Esophagus muscularis mucosa (tissue), 4 donors: ENCODE measurements at places on chromosomes 11 and 22. TPM values are rescaled to one million over a fixed set of nuclear protein-coding genes. Genes with fewer than 3 reads are reported as not detected.

USH1C gene
- total RNA-seq: not detected

OR5P2 gene
- total RNA-seq: not detected

LRRC75B gene
- total RNA-seq: 22.1 TPM

P2RY6 gene
- 2.5 TPM for total RNA-seq

MS4A12 gene
- not detected for total RNA-seq

TRIM6 gene
- total RNA-seq: 1.8 TPM

RAB38 gene
- total RNA-seq: 0.75 TPM

USP28 gene
- total RNA-seq: 26.2 TPM

DNA sequence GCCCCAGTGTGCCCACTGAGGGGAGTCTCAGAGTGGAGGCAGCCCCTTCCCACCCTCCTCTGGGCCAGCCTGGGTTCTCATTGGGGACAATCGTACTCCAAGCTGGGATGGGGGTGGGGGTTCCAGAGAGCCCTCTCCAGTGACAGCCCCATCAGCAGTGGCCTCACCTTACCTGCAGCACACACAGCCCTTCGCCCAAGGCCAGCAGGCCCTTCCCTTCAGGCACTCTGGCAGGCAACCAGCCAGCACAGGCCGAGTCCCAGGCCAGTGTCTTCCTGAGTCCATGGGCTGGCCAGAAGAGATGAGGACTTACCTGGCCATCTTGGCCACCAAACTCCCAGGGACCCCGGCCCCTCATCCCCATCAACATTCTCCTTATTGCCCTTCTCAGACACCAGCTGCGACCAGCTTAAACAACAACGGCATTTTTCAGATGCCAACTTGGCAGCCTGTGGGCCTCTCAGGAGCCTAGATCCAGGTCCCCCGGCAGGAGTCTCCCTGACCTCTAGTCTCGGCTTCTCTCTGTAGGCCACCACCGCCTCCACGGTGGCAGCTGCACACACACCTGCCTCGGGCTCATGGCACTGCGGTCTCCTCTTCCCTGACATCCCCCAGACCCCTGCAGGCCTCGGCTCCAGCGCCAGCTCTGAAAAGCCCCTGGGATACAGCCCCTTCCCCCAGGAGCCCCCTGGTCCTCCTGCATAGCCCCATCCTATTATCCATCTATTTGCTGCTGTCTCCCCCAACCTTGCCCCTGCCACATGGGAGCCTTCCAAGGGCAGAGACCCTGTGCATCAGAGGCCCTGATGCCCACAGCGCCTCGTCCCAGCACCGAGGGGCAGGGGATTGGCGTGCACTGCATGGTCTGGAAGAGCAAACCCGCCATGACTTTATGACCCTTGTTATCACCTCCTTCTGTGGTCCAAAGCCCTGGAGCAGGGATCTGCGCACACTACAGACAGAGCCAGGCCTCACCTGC is 111.2 kb upstream of the FGF3 start:
- no peak for DNase-seq
- no peak overlapping the region for H3K27ac ChIP-seq
- peaks cover 8% of the 10 kb centered on the region for H3K4me1 ChIP-seq
- no peak overlapping the region for H3K4me3 ChIP-seq

GRCh38 chr22:29203488-29204454 is 1.9 kb upstream of the EMID1 start:
- H3K4me1 ChIP-seq: peaks cover 17% of the 10 kb centered on the region
- no peak for DNase-seq
- H3K27ac ChIP-seq: no peak overlapping the region
- no peaks in the 10 kb centered on the region for H3K36me3 ChIP-seq
- no peak overlapping the region for H3K4me3 ChIP-seq

- H3K4me3 ChIP-seq: no peak overlapping the region
- no peak overlapping the region for H3K27ac ChIP-seq
- no peaks in the 10 kb centered on the region for H3K36me3 ChIP-seq
- DNase-seq: no peak
- H3K27me3 ChIP-seq: no peaks in the 10 kb centered on the region
Measured at GRCh38 chr11:62988276-62988675, 3.5 kb upstream of the SLC22A6 start.

DNA sequence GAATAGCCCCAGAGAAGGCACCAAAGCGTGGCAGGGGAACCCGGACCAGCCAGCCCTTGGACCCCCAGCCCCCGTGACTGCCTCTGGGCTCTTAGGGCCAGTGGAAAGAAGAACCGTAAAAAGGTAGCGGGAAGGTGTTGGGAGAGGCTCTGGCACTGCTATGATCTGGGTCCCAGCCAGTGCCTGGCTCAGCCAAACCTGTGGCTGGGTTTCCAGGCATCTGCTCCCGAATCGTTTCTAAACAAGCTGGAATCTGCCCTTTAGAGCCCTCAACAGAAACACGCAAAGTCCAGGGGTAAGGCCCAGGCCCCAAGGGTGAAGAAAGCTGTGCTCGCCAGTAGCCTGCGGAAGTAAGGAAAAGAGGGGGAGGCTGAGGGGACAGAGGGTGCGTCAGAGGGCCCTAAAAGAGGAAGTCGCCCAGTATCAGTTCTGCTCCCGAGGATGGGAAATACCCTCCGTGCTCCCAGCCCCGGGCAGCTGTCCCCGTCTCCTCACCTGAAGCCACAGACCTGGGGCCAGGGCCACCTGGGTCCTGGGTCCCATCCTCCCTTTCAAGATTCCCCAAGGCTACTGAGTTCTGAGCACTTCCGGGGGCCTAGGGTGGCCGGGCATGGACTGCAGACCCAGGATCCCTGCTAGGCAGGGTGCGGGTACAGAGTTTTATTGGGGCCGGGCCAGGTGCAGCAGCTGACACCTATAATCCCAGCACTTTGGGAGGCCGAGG is 24.7 kb downstream of the IL10RA start:
- H3K27ac ChIP-seq: peak overlapping the region; percentile 55
- no peaks in the 10 kb centered on the region for H3K4me1 ChIP-seq
- H3K36me3 ChIP-seq: no peaks in the 10 kb centered on the region

GRCh38 chr11:13939961-13940906 is 22.3 kb upstream of the SPON1 start:
- H3K27ac ChIP-seq: no peak overlapping the region
- DNase-seq: no peak

GRCh38 chr11:61842528-61842820 is 14.4 kb downstream of the FADS2 start:
- peaks cover 92% of the 10 kb centered on the region for H3K36me3 ChIP-seq
- H3K27me3 ChIP-seq: no peaks in the 10 kb centered on the region
- no peak overlapping the region for H3K4me3 ChIP-seq
- DNase-seq: no peak
- H3K4me1 ChIP-seq: peaks cover 3% of the 10 kb centered on the region

DNA sequence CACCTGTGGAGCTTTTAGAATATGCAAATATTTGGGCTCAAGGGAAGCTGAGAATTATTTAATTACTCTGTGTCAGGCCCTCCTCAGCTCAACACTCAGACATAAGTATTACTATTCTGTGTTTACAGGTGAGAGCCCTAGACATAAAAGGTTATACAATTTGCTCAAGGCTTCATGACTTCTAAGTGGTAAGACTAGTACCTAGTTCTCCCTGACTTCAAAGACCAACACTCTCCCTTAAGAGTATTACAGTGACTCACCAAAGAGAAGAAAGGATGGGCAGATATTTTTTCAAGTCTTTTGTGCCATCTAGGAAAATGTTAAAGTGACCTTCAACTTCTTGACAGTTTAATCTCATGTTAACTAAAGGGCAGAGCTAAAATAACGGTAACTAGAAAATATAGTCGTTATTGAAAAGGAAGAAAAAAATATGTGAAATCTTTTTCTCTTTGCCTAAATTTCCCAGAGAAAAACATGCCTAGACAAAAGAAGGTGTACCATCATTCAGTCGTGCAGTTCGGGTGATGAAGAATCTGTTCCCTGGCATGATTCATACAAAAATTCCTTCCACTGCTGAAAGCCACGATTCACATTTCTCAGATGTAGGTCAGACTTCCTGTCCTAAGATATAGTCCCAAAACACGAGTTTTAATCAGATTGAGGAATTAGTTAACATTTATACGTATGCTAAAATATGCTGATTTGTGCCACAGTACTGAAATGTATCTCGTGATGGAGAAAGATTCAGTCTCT is 849.1 kb upstream of the API5 start:
- no peaks in the 10 kb centered on the region for H3K27me3 ChIP-seq
- no peak overlapping the region for H3K4me3 ChIP-seq
- no peaks in the 10 kb centered on the region for H3K36me3 ChIP-seq
- no peak for DNase-seq
- H3K27ac ChIP-seq: no peak overlapping the region

- no peak for DNase-seq
- peaks cover 29% of the 10 kb centered on the region for H3K36me3 ChIP-seq
- no peak overlapping the region for H3K4me3 ChIP-seq
- H3K27me3 ChIP-seq: no peaks in the 10 kb centered on the region
Measured at GRCh38 chr22:29726512-29727130, 6.8 kb downstream of the CABP7 start.

- DNase-seq: no peak
- H3K36me3 ChIP-seq: no peaks in the 10 kb centered on the region
- no peaks in the 10 kb centered on the region for H3K27me3 ChIP-seq
Measured at GRCh38 chr22:22930571-22931556, 43.2 kb downstream of the IGLL5 start.

DNA sequence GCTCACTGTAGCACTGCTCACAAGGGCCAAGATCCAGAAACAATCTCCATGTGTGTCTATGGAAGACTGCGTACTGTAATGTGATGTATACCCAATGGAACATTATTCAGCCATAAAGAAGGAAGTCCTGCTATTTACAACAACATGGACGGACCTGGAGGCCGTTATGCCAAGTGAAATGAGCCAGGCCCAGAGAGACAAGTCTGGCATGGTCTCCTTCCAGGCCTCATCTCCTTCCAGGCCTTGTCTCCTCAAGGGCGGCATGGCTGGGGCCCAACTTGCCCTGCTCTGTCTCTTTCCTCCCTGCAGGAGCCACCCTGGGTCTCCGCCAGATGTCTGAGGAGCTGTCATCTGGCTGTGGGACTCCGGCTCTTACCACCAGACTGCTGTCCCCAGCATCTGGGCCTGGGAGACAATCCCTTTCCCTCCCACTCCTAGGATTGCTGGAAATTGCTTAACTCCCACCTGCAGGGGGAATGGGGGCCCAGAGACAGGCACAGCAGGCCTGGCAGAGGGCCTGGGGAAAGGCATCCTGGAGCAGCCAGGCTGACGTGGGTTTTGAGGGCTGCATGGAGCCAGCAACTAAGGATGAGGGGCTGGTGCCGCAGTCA is 1326.6 kb downstream of the TBC1D22A start:
- H3K36me3 ChIP-seq: no peaks in the 10 kb centered on the region
- H3K4me1 ChIP-seq: no peaks in the 10 kb centered on the region
- H3K27me3 ChIP-seq: no peaks in the 10 kb centered on the region
- H3K27ac ChIP-seq: no peak overlapping the region
- DNase-seq: no peak

- no peak overlapping the region for H3K27ac ChIP-seq
- DNase-seq: no peak
- peaks cover 6% of the 10 kb centered on the region for H3K4me1 ChIP-seq
- H3K27me3 ChIP-seq: no peaks in the 10 kb centered on the region
- no peak overlapping the region for H3K4me3 ChIP-seq
Measured at GRCh38 chr11:2156416-2157182, 4.4 kb downstream of the INS start.

GRCh38 chr11:96227244-96227643 is 115.8 kb downstream of the MAML2 start:
- DNase-seq: no peak
- no peaks in the 10 kb centered on the region for H3K27me3 ChIP-seq
- H3K4me3 ChIP-seq: no peak overlapping the region
- no peak overlapping the region for H3K27ac ChIP-seq
- H3K36me3 ChIP-seq: no peaks in the 10 kb centered on the region

GRCh38 chr11:64364911-64365310 is 5.9 kb downstream of the RPS6KA4 start:
- H3K27ac ChIP-seq: no peak overlapping the region
- H3K36me3 ChIP-seq: peaks cover 99% of the 10 kb centered on the region
- peaks cover 4% of the 10 kb centered on the region for H3K4me1 ChIP-seq
- H3K27me3 ChIP-seq: no peaks in the 10 kb centered on the region
- DNase-seq: no peak

DNA sequence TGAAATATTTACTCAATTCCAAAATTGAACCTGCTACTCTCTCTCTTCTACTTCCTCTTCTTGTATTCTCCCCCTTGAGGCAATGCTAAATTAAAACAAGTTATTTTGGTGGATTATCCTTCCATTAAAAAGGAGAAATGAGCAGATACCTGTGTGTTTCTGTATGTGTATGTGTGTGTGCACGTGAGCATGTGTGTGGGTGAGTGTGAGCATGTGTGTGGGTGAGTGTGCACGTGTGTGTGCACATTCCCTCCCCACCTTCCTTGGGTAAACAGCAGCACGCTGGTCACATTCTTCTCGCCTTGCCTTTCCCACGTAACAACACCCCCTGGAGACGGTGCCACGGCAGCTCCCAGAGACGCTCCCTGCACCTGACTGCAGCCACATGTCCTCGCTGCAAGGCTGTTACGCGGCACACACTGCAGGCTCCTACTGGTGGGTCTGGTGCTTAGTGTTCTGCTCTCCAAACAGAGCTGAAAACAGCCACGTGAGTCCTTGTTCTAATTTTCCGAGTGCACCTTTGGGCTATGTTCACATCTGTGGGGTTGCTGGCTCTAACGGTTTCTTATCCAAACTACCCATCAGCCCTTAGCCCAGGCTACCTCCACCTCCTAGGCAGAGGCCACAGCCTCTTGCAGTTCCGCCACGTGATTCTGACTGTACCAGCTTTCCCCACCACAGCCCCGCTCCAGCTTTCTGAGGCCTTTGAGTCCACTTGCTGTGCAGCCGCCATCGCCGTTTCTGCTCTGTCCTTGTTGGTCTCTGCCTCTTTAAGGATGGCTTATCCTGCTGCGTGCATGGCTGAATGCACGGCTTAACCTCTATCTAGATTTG is 123.4 kb downstream of the CTTN start:
- peaks cover 5% of the 10 kb centered on the region for H3K4me1 ChIP-seq
- no peak for DNase-seq
- no peak overlapping the region for H3K4me3 ChIP-seq
- H3K27ac ChIP-seq: no peak overlapping the region
- no peaks in the 10 kb centered on the region for H3K27me3 ChIP-seq

GRCh38 chr22:37862570-37863325 is 13.5 kb downstream of the EIF3L start:
- no peak overlapping the region for H3K27ac ChIP-seq
- H3K4me1 ChIP-seq: peaks cover 6% of the 10 kb centered on the region
- no peak for DNase-seq
- H3K36me3 ChIP-seq: peaks cover 54% of the 10 kb centered on the region
- H3K4me3 ChIP-seq: no peak overlapping the region

DNA sequence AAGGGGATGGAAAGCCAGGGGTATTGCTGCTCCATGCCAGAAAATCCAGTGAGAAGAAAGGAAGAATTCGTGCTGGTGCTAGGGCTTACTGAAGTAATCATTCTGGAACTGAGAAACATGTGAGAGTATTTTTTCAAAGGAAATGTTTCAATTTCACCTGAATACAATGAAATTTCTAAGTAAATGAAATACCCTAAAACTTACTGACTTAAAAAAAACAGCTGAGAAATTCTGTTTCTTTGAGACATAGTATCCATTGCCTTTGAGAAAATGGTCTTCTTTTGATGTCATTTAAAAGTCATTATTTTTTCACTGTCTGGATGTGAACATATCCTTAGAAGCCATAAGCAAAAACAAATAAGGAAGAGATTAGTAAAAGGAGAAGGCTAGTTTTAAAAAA is at the start of gene OR51V1:
Gene OR51V1 (minus strand): TSS at position 101 of the 400 bp plus-strand sequence. CDS start 0 bp downstream, at position 101.
- H3K4me3 ChIP-seq: no peak within 1 kb of the TSS
- H3K27ac ChIP-seq: no peak within 1 kb of the TSS
- no peak for DNase-seq
- H3K36me3 ChIP-seq: no peaks in the 10 kb centered on the region
- no peaks in the 10 kb centered on the region for H3K4me1 ChIP-seq

GRCh38 chr11:25602149-25602548 is 729.8 kb upstream of the ANO3 start:
- no peak overlapping the region for H3K27ac ChIP-seq
- H3K4me3 ChIP-seq: no peak overlapping the region
- H3K4me1 ChIP-seq: no peaks in the 10 kb centered on the region
